Renal cortical epithelial cell (primary cell): ENCODE measurements at places on chromosomes 7 and 10. TPM values are rescaled to one million over a fixed set of nuclear protein-coding genes. Genes with fewer than 3 reads are reported as not detected.

DNA sequence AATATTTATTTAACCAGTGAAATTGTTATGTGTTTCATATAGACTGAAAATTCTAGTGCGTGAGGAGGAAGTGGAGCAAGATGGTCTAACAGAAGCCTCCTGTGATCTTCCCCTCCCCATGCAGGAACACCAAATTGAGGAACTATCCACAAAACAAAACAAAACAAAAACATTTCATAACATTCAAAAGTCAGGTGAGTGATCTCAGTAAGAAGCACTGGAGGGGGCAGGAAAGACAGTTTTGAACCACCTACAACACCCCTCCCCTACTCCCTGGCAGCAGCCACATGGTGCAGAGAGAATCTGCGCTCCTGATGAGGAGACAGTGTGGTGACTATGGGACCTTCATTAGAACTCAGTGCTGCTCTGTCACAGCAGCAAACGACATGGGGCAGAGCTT is 221.9 kb upstream of the SEMA3C start:
- DNase-seq = no peak

- peak; percentile 70 for DNase-seq
These were observed 207.5 kb downstream of the CUX1 start for GRCh38 chr7:102024769-102025391.

- DNase-seq = no peak
These were observed 81.5 kb upstream of the PDGFA start for GRCh38 chr7:601036-601594.

GRCh38 chr10:125639846-125640245 is 43.1 kb downstream of the TEX36 start:
- no peak for DNase-seq

DNA sequence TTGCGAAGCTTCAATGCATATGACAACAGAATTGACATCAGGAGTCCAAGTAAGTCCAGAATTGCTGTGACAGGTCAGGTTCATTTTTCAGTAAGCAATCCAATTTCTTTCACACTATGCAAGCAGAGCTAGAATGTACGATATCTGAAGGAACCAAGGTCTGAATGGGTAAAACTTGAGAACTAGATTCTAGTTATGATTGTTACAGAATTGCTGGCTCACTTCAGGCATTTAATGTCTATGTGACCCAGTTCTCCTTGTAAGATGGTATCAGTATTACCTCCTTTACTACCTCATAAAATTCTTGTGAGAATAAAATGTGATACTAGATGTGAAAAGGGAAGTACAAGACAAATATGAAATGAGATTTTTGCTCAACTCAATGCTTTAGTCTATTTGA is 159.6 kb downstream of the GPR158 start:
- no peak for DNase-seq

Gene CALY
- total RNA-seq = not detected in 2 replicates

Gene MGAM2
- total RNA-seq = not detected in 2 replicates

DNA sequence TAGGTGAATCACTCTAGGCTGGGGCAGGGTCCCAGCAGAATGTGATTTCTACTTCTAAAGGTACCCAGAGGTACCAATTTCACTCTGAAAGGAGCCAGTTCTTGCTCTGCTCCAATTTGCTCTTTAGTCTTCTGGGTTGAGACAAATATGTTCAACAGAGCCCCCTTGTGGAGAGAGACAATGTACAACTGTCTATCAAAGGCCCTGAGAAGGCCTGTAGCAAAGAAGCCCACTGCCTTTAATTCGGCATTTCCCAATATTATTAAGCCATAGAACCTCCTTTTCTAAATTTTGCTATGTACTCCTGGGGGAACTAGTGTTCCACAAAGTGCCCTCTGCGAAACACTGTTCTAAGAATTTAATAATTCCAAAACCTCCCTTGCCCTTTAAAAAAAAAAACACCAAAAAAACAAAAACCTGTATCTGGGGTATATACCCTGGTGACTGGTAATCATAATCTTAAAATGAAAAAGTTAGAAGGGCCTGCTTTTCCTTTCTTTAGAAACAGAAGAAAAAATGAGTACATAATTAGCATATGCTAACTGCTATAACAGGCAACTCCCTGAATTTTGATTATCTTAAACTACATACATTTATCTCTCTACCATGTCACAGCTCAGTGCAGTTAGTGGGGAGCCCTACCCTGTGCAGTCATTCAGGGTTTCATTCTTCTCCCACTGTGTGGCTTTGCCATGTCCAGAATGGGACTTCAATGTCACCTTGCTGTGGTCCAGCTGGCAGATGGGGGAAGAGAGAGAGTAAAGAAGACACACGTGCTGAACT is 160.9 kb upstream of the BMPER start:
- DNase-seq = peak; percentile 27

GRCh38 chr10:71550628-71551027 is 153.9 kb downstream of the CDH23 start:
- no peak for DNase-seq

GRCh38 chr7:5282543-5283316 is at the start of gene SLC29A4:
Gene SLC29A4, plus strand, starts transcription at chr7:5282943. Its CDS starts 4,874 bp downstream, at chr7:5287817.
- no peak for DNase-seq

- no peak for DNase-seq
These were observed 1158.8 kb upstream of the SORCS1 start for GRCh38 chr10:108323274-108323798.

Gene GNGT1
- total RNA-seq = 0.05 TPM in 1 of 2 replicates, not detected in the other

DNA sequence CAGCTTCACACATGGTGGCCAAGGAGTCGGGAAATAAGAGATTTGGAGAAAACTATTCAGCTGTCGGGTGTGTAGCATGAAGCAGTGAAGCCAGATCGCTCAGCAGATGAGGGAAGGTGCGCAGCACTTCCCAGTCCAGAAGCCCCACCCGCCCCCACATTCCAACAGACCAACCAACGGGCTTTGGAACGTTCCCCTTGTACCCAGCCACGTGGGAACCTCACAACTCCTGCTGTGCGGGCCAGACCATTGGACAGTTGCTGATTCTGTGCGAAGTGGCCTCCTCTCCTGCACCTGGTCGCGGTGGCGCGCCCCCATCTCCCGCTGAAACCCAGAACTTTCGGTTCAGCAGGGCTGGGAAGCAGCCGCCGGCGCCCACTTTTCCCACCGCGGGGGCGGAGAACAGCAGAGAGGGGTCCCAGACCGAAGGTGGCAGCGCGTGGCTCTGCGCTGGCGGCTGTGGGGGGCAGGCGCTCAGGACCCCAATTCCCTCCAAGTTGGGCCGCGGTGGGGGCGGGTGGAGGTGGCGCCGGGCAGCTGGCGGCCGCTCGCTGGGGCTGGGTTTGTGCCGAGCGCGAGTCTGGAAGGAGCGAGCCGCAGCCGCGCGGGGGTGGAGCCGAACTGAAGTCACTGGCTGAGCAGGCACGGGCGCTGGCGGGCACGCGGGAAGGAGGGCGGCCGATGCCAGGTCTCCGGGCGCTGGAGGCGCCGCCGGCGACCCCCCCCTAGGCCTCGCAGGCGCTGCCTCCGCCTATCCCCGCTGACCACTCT is 1301.5 kb upstream of the SORCS1 start:
- DNase-seq = no peak

Gene VPS37D
- 8.6 and 9.2 TPM in 2 replicates for total RNA-seq

DNA sequence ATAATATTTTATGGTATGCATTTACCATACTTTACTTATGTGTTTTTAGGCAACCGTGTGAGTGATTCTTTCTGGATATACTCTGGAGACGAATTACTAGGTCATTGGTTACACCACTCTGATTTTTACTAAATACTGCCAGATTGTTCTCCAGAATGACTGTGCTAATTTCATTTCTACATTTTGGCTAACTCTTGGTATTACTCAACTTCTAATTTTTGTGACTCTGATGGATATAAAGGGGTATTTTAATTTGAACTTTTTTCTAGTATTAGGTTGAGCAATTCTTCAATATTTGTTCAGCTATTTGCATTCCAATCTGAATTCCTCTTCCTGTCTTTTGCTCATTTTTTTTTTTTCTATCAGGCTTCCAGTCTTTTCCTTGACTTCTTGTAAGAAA is 223.6 kb downstream of the MDFIC start:
- DNase-seq = peak; percentile 26

Gene ARPC1B
- total RNA-seq = 565 and 690 TPM in 2 replicates

- DNase-seq = no peak
These were observed 11.8 kb downstream of the OR9A2 start for GRCh38 chr7:143015084-143015483.

Gene OR2A12
- total RNA-seq = not detected in 2 replicates

DNA sequence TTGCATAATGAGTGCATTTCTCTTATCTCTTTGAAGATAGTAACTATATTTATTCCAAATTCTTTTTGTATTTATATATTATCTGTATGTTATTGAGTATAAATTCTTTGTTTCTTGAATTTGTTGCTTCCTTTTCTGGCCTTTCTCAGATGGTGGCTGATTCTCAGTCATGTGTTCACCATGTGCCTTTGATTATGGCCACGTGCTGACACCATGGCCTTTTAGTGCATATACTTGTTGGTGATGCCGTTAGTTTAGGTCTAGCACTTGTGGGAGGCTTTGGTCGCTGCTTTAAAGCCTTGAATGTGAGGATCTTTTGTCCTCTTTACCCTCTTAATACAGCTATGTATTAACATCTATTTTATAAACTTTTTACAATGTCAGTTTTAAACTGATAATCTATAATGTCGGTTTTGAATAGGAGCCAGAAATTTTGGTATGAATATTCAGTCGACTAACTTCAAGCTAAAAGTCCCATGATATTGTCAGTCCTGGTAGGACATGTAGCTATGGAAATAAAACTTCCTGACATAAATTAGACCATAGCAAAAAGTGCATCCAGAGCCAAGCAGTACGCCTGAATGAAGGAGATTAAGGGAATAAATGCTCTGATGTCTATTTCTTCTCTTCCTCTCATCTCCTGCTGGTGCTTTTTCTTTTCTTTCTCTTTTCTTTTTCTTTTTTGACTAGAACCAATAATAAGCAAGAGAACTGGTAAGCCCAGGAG is 130.3 kb downstream of the GNAI1 start:
- DNase-seq = no peak

DNA sequence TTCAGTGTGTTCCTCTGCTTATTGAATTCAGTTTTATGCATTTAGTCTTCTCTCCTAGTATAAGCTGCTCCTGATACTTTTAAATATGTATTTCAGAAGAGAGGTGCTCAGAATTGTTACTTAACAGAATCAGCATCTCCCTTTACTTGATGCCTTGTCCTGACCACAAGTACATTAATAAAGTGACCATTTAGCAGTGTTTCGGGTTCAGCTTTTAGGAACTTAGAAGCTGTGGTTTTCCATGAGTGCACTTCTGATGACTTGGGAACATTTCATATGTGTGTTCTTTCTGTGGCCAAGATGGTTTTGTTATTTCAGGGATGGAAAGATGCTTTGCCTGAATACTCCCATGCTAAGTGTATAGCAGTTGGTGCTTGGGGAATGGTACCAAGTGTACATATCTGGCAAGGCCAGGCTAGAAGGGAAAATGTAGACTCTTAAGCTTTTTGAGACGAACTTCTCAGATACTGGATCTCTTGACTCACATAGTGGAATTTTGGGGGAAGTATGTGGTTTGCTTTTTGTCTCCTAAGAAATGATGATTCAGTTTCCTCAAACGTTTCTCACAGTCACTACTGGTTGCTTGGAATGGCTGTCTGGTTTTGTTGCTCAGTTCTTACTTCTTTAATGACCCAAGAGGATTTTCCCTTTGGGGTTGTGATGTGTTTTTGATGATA is 17.2 kb downstream of the SGPL1 start:
- peak; percentile 89 for DNase-seq

GRCh38 chr10:49096890-49097445 is 18.4 kb downstream of the VSTM4 start:
- DNase-seq = no peak

GRCh38 chr7:54581511-54581910 is 39.3 kb downstream of the VSTM2A start:
- DNase-seq = peak; percentile 2

Gene CSGALNACT2
- 10.2 and 18.1 TPM in 2 replicates for total RNA-seq

GRCh38 chr7:36747280-36748016 is 23.2 kb upstream of the AOAH start:
- peak; percentile 100 for DNase-seq

Gene ASZ1
- not detected in 2 replicates for total RNA-seq
